ENCODE measurements at places on chromosomes 16 and 17.
A peak's percentile ranks its signal among the peaks of the same experiment; 100 is the strongest.

- no peak for DNase-seq
These were observed 18.1 kb downstream of the PRMT7 start for GRCh38 chr16:68328860-68329390.

DNA sequence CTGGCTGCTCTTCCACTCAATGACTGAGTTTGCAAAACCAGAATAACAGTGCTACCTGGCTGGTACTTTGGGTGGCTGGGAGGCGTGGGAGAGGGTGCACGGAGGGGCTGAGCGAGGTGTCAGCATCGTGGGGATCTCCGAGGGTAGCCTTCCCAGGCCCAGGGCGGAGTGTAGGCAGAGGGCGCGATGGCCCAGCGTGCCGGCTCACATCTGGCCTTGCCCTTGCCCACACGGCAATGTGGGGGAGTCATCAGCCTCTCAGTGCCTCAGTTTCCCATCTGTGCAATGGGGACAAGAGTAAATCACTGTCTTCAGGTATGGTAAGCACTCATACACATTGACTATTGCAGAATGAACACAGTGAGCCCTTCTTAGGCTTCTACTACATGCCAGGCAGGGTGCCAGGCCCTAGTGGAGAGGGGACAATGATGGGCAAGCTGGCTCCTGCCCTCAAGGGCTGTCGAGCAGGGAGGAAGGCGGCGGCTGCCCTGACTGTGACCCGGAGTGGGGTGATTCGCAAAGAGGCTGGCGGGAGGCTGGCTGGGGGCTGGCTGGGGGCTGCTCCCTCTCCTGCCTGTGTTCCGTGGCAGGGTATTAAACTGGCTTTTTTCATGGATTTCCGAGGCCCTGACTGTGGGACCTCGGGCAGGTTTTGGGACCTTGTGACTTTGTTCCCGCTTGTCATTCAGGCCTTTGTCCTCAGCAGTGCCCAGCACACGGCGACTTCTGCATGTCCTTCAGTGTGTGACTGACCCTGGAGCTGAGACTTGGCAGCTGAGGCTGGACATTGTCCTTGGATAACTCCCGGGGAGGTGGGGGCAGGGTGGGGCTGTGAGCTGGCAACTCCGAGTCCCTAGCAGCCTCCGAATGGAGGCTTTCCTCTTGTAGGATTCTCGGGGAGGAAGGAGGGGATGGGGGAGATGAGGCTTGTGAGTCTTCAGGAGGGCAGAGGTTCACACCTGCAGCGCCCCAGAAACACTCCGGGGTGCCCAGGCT lies 243.1 kb downstream of the SEC14L1 start:
- no peak for DNase-seq

DNA sequence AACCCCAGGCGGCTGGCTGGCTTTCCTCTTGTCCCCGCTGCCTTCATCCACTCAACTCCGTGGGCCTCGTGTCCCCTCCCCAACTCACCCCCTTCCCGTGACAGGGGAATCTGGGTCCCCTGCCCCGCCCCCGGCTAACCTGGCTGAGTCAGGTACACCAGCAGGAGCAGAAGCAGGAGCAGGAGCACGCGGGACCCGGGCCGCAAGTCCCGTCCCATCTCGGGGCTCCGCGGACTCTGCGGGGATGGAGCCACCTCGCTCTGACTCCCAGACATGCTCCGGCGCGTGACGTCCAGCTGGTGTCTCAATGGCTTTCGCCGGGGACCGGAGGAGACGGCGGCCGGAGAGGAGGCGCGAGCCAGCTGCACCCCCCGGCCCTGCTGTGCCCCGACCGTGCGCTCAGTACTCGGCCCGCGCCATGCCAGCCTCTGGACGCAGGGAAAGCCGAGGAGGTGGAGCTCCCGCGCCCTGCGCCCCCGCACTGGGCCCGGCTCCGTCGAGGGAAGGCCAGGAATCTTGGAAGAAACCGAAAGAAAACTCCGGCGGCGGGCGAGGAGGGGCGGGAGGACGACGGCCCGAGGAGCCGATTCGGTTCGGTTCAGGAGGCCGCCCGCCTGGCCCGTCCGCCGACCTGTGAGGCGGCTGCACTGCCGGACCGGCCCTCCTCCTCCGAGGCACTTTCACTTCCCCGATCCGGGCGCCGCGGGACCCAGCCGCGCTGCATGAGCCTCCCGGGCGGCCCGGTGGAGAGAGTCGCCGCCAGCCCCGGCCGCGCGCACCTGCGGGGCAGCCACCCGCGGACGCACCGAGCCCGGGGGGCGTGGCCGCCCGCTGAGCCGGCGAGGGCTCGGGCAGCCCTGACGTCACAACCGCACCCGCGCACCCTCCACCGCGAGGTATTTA lies at the start of the genes CXCL16 and ZMYND15:
Gene CXCL16, minus strand, starts transcription at position 807 of the 903 bp plus-strand sequence. Its CDS starts 589 bp downstream, at position 218.
Gene ZMYND15, plus strand, starts transcription at position 712 of the 903 bp plus-strand sequence. CDS start 716 bp downstream, outside the sequence.
- peak; percentile 47 for DNase-seq

DNA sequence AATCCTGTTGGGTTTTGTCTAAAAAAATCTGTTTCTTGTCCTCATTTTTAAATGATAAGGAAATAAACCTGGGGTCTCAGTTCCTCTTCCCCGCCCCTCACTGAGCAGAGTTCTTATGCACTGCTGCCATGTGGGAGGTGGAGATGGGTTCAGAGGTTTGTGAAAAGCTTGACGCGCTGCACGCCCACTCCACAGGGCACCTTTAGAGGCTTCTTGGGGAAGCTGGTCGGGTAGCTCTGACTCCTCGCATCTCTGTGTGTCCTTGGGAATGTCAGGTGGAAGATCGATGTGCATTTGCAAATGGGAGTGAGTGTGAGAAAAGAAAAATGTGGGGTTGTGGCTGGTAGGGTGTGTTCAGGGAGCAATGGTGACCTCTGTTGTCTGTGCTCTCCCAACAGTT lies 4.7 kb upstream of the ZNHIT3 start:
- no peak for DNase-seq

DNA sequence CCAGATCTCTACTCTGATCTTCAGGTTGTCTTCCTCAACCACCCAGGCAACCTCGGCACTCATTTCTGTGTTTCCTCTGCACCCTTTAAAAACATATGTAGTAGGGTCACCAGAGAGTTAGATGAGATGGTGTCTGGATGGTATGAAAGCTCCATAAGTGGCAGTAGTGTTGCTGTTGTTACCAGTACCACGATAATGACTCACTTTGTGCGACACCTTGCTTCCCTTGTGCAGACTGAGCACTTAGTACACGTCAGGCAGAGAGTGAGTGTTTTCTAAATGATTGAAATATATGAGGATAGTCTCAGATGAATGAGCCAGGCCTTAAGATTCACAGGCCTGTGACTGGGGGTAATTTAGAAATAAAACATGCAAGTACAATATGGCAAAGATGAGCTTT lies 188.7 kb downstream of the MAF start:
- DNase-seq, result no peak

GRCh38 chr17:55272711-55273578 lies 8.2 kb downstream of the HLF start:
- no peak for DNase-seq

DNA sequence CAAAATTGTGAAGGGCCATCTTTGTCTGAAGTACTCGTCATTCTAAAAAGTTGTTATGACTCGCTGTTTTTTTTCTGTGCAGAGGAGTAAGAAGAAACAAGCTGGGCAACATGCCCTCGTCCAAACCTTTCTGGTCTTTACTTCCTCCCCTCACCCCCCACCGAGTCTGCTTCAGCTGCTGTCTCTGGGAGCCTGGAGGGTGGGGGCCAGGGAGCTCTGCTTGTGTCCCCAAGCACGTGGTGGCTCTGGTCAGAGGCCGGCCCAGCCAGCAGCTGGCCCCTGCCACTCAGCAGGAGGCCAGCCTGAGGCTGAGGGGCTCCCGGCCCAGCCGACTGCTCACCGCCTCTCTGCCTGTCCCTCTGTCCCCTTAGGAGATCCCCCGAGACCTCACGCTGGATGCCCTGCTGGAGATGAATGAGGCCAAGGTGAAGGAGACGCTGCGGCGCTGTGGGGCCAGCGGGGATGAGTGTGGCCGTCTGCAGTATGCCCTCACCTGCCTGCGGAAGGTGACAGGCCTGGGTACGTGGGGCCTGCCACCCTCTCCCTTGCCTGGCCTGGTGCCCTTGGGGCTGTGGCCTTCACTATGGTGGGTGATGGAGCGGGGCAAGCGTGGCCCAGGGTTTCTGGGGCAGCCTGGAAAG lies 53.7 kb upstream of the LGALS9 start:
- no peak for DNase-seq

GRCh38 chr16:86910161-86910769 lies 331.9 kb downstream of the FOXL1 start:
- DNase-seq, result no peak

DNA sequence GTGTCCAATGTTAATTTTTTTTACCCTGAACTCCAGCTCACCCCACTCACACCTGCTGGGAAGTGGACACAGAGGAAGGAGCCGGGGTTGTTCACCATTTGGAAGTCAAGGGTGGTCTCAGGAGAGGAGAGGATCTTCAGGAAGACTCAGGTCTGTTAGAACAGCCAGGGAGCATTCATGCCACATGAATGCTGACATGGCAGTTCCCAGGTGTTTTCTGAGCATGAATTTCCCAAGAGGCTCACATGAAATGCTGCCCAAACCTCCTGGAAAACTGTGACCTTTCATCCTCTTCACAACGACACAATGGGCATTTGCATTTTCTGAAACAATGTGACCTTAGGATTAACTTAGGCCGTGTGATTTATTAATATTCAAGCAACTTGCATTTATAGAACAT lies 2409.2 kb downstream of the TP53TG3F start:
- DNase-seq, result no peak

GRCh38 chr17:57146273-57146672 lies 61.2 kb downstream of the AKAP1 start:
- no peak for DNase-seq
